ENCODE measurements at places on chromosomes 2 and 18.

DNA sequence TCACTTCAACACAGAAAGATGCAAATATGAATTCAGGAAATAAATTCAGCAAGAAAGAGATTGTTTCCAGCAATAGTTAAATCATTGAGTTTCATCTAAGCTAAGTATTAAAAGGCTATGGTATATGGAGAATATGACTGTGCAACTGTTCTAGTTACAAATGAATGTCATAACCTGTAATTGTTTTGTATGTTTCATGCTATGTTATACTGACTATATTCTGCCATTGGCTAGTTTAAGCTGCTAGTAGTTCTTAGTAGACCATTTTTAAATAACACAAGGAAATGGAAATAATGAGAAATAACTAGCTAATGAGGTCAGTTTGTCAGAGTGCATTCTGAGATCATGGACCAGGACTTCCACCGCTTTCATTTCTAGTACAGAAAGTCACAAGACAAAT is 1154.9 kb upstream of the TMEFF2 start:
- DNase-seq: no peak

GRCh38 chr2:20355131-20355530 is 4.5 kb upstream of the PUM2 start:
- no peak for DNase-seq

DNA sequence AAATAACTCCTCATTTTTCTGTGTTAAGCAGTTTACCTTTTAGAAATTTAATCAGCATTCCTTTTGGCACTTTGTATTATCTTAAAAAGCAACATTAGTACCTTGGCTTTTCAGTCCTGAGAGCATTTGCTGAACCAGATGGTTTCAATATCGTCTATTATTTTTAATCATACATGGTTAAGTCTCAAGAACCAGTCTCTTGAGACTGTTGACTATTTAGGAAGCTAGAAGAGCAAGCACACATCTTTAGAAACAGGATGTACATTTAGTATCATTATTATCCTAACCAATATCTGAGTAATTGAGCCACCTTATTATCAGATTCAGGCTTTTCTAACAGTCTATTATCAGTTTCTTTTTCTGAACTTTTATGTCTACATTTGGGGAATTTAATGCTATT is 28.2 kb upstream of the ZEB2 start:
- DNase-seq: no peak

- DNase-seq: no peak
Observed at GRCh38 chr2:201517094-201517493, 65.6 kb downstream of the STRADB start.

DNA sequence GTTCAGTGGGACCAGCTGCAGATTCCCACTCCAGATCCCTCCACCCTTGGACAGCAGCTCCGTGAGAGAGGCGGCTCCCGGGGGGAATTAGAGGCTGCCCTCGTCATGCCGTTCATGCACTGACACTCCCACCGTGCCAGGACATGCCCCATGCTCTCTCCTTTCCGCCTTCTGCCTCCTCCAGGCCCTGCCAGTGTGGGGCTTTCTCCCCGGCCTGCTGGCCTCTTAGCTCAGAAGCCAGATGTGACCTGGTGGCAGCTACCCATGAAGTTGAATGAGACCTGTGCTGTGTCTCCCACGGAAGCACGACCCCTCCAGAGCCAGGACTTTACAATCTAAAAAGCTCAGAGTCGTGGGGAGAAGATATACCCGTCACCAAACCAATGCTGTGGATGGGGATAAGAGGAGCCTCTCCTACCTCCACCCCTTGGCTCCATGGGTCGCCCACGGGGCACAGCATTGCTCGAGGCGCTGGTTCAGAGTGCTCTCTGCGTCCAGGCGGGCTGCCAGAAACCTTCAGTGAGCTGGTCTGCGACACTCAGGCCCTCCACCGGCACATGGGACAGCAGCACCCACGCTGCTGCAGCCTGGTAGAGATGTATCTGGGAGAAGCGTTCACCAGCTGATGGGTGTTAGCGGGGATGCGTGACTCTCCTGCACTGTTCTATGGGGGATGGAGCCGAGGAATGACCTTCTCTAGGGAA is 111.0 kb upstream of the GPC1 start:
- DNase-seq: no peak
